Cortex of kidney (tissue), 1 donor: ENCODE measurements at places on chromosomes 2 and 18.

DNA sequence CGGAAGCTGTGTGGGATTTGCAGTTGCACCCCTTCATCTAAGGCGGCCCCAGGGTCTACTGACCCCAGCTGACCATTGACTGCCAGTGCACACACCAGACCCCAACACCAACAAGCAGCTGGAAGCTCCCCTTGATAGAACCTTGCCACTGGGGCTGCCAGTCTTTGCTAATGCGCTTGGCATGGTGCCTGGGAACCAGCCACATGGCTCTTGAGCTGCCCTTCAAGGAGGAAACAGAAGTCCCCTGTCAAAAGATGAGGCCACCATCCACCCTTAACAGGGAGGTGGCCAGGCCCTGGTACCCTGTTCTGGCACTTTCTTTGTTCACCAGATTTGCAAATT, 8.6 kb downstream of the ALPI start:
- no peak for DNase-seq

DNA sequence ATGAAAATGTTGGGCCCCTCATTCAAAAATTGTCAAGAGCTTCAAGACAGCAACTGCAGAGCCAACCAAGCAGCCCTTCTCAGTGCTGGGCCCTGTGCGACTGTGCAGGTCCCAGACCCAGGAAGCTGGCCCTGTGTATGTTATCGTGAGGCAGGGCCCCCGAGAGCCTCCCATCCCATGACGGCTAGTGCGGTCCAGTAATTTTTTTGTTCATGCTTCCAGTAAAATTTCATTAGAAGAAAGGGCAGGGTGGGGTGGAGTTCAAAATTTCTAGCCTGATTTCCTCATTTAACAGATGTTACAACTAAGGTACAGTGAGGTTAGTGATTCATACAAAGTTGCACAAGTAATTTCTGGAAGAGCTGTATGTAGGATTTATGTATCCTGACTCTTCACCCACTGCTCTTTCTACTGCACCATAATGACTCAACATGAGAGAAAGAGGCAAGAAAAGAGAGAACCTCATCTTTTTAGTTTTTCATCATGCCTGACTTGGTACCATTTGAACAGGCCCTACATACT, 105.5 kb downstream of the ZEB2 start:
- DNase-seq, result no peak

DNA sequence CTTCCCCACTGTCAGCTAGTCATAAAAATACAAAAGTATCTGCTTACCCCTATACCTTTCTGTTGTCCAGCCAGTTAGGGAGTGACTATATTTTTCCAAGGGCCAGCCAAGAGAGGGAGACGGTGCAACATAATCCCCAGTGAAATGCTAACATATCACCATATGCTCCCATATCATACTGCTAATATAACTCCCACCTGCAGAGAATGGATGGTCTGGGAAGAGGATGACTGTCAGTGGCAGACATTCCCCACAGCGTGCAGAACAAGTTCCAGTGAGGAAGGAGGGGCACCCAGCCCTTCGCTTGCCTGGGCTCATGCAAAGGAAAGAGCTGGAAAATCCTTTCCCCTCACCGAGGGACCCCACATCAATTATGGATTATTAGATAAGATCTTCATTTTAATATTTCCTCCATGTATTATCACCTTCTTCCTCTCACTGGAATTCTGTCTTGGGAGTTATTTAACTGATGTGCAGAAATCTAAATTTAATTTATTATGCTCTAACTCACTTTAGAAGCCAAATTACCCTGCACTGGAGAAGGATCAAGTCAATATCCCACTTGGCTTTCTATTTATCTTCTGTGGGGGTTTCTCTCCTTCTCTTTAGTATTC, 135.6 kb downstream of the GALNT14 start:
- DNase-seq, result no peak

DNA sequence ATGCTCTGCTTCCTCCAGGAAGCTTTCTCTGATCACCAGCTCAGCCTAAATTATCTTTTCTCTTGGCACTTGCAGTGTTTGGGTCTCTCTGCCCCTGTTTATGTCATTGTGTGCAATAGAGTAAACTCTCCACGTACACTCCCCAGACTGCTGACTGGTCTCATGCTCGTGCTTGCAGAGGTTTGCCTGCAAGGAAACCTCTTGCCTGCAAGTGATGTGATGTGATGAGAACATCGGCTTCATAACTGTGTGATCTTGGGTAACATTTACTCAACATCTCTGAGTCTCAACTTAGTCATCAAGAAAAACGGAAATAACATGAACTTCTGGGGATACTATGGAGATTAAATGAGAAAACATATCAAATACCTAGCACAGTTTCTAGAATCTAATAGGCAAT, 92.3 kb downstream of the BIN1 start:
- DNase-seq, result no peak

GRCh38 chr2:195146761-195147541, 510.1 kb upstream of the SLC39A10 start:
- no peak for DNase-seq

GRCh38 chr2:85032621-85033020, 61.7 kb downstream of the KCMF1 start:
- DNase-seq, result no peak

DNA sequence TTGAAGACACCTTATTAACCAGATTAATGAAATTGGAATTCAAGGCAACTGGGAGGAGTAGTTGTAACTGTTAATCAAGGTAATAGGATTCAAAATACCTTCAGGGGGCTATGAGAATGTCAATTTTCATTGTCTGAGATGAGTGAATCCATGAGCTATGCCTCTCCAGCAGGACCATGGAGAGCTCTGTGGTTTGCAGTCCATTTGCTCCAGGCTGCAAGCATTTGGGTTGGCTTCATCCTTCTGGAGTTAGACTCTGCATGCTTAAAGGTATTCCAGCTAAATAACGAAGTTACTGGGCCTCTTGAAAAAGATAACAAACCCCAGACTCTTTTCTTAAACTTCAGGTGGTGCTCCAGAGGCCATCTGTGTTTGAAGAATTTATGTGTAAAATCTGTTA, 207.1 kb upstream of the SLC8A1 start:
- no peak for DNase-seq

GRCh38 chr18:12470382-12471075, 62.8 kb downstream of the PRELID3A start:
- no peak for DNase-seq

DNA sequence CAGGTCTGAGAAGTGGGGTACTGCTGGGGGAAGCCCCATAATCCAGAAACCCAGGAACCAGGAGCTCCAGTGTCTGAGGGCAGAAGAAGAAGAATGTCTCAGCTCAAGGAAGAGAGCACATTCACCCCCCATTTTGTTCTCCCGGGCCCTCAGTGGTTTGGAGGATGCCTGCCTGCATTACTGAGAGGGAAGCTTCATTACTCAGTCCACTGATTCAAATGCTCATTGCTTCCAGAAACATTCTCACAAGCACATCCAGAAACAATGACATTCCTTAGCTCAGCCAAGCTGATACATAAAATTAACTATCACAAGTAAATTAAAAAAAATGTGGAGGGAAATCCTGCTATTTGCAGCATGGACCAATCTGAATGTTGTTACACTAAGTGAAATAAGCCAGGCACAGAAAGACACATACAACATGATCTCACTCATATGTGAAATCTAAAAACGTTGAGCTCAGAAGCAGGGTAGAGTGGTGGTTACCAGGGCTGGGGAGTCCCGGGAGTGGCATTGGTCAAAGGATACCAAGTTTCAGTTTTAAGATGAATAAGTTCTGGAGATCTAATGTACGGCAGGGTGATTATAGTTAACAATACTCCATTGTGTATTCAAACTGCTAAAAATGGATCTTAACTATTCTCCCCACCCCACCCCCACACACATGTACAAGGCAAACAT, 459.3 kb downstream of the GALR1 start:
- DNase-seq, result no peak

DNA sequence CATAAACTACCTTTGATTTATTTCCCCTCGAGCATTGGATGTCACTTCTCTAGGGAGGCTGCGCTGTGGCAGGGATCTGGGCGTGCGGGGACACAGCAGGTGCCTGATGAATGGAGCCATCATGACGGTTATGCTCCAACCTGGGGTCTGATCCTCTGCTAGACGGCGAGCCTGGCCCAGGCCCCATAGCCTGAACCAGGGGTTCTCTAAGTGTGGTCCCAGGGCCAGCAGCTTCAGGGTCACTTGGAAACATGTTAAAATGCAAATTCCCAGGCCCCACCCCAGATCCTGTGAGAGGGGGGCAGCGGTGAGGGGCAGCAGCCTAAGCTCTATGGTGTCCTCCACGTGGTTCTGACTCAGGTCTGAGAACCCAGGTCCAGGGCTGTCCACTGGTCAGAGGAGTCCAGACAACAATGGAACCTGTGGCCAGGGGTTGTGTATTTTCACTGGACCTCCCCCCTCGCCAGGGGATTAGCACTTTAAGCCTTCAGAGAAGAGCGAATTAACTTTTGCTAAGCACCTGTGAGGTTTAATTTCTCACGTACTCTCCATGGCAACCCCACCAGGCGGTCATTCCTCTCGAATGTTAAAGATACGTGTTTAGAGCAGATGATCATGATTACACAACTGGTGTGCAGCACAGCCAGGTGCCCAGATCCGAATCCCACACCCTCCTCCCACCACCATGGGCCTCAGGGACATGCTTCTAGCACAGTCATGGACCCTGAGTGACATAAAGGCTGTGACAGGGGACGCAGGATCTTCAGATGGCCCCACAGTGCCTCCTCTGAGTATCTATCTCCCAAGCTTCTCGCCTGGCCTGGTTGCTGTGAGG, 1.6 kb upstream of the ARHGEF4 start:
- DNase-seq, result no peak

DNA sequence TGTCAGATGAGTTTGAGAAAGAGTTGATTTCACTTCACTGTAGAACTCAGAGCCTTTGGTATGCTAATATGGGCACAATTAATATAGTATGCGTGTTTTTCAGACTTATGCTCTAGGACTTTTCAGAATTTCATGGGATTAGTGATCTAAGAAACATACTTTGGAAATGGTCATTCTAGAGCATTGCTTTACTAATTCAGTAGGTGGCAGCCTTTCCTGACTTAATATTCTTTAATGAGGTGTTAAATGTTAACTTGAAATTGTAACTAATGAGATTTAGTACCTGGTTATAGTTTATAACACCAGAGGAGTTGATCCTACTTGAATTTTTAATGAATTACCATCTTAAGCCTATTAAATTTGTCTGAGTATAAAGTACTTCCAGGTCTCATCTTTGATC, 28.4 kb downstream of the ACTR2 start:
- DNase-seq, result no peak

DNA sequence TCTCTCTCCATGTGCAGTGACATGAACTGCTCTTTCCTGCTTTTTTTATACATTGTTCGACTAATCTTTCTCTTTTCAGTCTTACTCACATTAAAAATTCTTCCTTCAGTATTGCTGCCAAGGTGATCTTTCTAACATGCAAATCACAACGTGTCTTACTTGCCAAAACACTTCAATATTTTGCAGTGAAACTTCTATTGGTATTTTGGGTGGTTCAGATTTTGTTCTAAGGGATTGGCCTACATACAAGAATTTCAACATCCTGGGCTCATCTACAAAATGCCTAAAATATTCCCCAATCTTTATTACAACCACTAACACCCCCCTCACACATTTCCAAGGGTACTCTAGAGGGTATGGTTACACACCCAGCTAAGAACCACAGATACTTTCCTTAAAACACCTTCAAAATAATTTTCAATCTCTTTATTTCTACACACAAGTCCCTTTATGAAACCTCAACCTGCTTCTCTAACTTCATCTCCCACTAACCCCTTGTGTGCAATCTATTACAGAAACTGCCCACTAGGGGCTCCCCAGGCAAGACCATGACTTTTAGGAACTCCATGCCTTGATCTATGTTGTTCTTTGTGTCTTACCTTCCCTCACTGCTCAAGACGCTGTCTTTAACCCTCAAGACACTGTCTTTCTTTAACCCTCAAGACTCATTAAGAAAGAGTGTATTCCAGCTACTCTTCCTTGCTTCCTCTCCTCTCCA, 50.9 kb downstream of the COL3A1 start:
- DNase-seq, result no peak

- DNase-seq, result no peak
Measured at GRCh38 chr2:109271920-109272319, 142.9 kb downstream of the SH3RF3 start.

DNA sequence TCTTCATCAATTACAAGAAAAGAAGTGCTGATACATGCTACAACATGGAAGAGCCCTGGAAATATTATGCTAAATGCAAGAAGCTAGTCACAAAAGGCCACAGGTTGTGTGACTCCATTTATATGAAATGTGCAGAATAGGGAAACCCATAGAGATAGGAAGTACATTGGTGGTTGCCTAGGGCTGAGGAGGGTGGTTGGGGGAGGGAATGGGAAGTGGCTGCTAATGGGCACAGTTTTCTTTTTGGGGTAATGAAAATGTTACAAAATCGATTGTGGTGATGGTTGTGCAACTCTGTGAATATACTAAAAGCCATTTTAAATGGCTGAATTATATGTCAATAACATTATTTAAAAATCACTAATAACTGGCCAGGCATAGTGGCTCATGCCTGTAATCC, 24.3 kb upstream of the RESP18 start:
- DNase-seq, result no peak
